D721Med (cell line): ENCODE measurements at places on chromosomes 3 and 15.

DNA sequence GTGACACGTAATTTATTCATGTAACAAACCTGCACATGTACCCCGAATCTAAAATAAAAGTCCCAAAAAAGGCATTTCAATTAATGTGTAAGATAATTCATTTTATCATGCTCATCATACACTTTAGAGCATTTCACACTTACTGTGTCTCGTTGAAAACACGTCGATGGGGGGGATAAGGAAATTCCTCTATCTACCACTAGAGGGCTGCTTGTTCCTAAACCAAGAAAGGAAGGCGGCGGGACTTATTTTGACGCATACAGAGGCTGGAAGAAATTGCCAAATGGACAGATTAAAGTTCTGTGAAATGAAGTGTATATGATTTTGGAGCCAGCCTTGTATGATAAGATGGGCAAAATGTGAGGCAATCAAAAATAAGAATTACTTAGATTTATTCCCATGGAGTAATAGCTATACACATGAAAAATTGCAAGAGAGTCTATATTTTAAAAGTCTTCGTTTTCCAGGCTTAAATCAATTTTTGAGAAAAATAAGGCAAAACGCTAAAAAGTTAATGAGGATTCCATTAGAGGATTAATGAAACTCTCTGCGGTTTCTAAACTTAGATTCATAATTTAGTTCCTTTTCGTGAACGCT is 346.8 kb downstream of the CNTN3 start:
- DNase-seq = no peak

DNA sequence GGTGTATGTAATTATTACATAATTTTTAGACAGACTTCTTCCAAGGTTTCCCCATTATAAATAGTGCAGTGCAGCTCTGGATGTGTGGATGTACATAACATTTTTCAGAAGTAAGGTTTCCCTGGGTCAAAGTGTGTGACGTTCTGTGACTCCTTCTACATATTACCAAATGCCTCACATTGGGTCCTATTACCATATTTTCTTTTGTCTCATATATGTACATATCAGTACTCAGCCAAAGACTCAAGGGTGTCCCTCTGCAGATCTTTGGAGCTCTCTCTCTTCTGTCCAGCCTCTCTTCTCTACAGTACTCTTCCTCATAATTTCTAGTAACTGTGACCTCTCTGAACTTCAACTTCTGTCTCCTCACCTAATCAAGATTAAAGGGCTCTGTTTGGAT is 31.3 kb upstream of the PEX5L start:
- no peak for DNase-seq

DNA sequence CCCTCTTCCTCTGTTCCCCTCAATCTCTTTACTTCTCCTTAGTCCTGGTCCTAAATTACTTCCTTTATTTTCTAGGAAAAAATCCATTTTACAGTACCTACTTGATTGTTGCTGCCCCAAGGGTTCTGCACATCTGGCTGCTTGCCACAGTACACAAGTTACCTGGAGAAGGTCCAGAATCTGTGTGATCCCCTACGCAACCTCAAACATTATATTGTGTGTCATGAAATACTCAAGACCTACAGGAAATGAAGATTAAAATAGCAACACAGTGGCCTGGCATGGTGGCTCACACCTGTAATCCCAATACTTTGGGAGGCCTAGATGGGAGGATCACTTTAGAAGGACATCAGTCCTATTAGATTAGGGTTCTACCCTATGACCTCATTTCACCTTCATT is 48.7 kb downstream of the PRKAR2A start:
- DNase-seq = no peak

- DNase-seq = no peak
Measured at GRCh38 chr3:4825436-4826236, 153.6 kb upstream of the BHLHE40 start.

- no peak for DNase-seq
Measured at GRCh38 chr3:29475305-29475840, 194.5 kb downstream of the RBMS3 start.

- DNase-seq = no peak
Measured at GRCh38 chr3:74469151-74469550, 145.3 kb downstream of the CNTN3 start.

DNA sequence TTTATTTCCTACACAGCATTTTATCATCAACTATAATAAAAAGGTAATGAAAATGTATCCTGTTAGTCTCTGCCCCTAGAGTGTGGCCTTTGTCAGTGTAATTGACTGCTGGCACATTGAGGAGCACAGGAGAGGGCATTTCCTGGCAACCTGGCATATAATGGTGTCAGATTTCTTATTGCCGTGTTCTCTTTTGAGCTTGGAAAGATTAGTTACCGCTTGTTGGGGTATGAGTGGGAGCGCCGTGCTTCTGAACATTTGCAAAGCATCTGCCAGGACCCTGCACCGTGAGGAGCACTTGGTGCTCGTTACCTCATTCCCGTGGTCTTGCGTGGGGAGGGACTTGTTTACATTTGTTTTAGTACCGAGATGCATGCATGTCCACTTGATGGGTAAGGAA is 124.4 kb downstream of the PTPRG start:
- DNase-seq = no peak

DNA sequence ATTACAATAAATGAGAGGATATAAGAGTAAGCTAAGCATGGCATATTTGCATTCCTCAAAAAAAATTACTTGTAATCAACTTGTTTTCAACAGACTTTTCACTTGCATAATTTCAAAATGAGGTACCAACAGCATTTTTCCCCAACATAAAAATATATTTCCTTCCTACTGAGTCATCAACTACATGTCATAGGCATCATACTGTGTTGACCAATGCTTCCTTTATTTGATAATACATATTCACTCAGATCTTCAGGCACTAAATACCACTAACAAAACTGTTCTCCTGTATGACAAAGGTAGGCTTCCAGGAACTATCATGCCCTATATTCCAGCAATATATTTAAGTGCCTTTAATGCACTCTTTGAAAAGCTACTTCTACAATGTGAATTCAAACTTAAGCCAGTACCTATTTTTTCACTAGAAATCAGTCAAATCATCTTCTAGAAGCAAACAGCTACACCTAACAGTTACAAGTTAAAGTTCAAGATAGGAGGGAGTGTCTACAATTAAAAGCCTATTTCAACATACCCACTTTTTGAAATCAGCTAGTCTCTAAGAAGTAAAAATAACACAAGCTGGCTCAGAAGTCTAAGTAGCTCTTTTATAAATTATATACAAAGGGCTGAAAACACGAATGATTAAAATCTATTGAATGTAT is 11.3 kb downstream of the ADAM10 start:
- no peak for DNase-seq

DNA sequence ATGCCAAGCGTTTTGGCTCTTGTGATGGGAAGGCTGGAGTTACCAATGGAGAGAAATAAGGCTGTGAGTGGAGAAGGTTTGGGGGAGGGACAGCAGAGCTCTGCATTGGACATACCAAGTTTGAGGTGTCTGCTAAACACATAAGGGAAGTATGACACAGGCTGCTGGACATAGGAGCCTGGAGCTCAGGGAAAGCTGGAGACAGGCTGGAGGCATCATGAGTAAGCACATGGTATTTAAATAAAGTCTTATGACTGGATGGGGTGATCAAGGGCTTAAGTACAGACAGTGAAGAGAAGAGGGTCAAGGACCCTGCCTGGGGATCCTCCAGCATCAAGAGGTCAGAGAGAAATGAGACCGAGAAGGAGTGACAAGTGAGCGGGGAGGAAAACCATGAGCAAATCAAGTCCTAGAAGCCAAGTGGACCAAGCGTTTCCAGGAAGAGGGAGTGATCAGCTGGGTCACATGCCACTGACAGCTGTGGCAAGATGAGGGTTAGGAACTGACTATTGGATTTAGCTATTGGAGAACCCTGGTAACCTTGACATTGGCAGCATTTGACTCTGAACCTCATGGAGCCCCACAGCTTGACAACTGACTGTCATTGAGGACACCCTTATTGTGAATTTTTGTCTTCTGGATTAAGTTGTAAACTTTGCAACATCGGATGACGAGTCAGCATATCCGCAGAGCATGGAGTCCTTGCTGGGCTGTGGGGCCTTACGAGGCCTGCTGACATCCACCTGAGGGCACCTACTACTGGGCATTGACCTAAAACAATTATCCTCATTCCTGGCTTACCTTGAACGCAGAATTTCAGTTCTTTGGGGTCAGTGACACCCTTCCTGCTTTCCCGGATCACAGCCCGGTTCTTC is 78.7 kb upstream of the ETV5 start:
- DNase-seq = no peak

DNA sequence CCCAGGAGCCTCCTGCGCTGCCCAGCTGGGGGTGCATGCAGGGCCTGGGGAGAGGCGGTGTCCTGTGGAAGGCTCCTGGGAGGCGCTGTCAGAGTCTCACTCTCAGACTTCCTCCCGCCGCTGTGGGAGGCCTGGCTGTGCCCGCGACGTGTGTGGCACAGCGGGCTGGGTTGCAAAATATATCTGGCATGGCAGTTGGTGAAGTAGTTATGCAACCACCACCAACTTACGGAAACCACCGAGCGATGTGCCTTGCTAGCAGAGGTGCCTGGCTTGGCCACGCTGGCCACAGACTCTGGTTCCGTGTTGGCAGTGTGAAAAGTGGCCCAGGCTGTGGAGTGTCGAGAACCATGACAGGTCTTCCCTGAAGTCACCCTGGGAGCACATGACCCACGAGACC is 30.6 kb upstream of the GATA2 start:
- no peak for DNase-seq

DNA sequence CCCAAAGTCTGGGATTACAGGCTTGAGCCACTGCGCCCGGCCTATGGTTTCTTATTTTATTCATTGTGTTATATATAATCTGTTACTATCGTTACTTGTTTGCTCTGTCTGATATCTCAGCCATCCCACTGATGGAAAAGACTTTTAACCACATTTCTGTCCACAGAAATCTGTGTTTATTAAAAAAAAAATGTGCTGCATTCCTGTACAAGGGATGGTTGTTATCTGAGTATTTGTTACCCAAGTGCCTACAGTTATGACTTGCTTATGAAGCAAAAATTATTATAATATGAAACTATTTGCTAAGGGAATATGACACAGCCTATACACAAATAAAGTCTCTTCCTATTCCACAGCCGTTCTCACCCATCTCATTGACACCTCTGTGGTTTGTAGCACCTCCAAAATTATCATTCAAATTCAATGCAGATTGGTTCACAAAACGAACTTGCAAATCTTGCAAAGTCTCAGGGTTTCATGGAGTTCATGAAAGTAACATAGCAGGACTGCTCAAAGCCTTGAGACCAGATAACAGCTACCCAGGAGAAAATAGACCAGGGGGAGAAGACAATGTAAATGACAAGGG is 47.4 kb upstream of the UBE2E1 start:
- no peak for DNase-seq

DNA sequence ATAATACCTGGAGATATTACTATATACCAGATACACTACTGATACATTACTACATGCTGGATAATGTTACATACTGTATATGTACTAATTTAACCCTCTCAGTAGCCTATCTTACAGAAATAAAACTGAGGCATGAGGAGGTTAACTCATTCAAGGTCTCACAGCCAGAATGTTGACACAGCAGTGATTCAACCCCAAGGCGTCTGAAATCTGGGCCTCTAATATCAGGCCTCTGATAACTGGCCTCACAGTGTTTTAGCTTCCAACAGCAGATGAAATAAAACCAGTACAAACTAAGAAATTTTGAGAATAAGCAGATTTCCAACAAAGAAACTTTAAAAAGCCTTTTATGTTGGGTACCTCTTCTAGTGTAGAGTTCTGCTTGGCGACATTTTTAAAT is 23.4 kb downstream of the DZIP1L start:
- no peak for DNase-seq

- DNase-seq = no peak
Measured at GRCh38 chr3:115709931-115710330, 86.6 kb downstream of the GAP43 start.
